ENCODE measurements at places on chromosomes 5 and 9.
A peak's percentile ranks its signal among the peaks of the same experiment; 100 is the strongest.

DNA sequence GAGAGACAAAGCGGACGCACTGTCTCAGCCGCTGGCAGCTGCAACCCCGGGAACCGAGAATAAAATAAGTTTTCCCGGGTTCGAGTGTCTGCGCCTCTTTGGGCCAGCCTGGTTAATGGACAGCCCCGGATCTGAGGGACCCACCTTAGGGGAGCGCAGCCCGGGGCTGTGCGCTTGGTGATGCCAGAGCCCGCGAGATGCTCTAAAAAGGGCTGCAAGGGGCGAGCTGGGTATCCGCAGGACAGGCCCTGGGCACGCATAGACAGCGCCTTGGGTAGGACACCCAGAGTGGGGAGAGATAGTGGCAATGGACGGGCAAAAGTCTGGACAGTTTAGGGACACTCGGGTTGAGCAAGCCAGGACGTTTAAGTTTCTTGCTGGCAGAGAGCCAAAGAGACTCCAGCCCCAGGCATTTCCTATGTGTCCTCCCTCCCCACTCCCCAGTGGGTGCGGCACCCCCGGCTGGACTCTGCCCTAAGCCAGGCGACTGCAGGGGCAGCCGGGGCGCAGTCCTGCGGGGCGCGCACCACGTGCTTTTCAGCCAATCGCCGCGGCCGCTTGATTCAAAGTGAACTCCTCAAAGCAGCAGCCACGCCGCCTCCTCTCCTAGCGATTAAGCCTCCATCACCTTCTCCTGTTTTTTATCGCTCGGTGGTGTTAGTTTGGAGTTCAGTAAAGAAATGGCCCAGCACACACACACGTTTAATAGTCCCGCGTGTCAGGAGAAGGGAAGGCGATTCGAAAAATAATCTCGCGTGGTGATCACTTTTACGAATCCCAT, 616 bp upstream of the ENC1 start:
- peak; percentile 29 for DNase-seq

GRCh38 chr5:9924614-9925013, 294.5 kb upstream of the TAS2R1 start:
- no peak for DNase-seq

DNA sequence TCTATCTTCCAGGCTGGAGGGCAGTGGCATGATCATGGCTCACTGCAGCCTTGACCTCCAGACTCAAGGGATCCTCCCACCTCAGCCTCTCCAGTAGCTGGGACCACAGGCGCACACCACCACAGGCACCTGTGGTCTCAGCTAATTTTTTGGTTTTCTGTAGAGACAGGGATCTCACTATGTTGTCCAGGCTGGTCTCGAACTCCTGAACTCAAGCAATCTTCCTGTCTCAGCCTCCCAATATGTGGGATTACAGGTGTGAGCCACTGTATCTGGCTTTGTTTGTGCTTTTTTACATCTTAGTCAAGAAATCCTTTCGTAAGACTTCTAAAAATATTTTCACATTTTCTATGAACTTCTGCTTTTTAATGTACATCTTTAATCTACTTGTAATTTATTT, 116.9 kb downstream of the DENND1A start:
- no peak for DNase-seq

DNA sequence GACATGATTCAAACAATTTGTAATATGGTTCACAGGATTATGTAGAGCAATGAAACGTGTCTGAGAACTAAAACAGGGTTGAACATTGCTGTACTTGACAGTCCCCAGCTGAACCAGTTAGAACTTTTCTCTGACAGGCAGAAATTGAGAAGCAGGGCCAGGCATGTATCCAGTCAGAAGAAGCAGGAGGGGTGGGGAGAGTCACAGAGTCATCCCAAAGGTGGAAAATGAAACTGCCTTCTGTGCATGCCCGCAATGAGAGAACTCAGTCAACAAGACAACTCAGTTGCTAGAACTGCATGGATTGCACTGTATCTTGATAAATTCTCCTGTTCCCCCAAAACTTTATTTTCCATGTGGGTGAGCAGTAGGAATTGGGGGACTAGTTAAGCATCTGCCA, 72.9 kb upstream of the PRLR start:
- no peak for DNase-seq

DNA sequence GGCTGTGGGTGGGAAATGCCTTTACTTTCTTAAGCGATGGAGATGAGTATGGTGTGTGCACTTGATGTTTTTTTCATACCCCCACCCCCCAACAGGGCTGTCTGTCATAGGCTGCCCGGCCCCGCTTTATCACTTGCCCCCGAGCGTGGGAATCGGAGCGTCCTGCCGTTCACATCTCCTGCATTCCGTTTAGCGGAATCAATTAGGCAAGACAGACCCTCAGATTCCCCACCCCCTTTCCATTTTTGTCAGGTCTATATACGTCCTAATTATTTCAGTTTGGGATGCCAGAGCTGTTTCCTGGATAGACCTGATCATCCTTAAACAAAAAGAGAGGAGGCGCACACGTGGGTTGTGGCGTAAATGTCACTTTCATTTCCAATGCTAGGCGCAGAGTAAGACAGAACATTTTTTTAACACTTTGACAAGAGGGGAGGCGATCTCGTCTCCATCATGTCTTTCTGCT, 217.2 kb downstream of the MEF2C start:
- DNase-seq = no peak

DNA sequence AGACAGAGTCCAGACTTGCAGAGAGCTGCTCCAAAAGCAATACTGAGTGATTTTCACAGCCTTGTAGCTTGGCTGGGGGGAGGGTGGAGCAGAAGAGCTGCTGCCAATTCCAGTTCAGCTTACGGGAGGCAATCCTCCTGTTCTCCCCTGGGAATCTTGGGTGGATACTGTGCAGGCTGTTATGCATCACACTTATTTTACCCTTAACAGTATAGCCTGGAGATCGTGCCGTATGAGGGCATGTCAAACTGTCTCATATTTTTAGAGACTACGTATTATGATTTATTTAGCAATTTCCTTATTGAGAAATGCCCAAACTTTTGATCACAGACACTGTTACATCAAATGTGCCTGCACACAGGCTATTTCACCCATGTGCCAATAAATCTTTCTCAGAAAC, 85.2 kb downstream of the BASP1 start:
- DNase-seq = no peak

DNA sequence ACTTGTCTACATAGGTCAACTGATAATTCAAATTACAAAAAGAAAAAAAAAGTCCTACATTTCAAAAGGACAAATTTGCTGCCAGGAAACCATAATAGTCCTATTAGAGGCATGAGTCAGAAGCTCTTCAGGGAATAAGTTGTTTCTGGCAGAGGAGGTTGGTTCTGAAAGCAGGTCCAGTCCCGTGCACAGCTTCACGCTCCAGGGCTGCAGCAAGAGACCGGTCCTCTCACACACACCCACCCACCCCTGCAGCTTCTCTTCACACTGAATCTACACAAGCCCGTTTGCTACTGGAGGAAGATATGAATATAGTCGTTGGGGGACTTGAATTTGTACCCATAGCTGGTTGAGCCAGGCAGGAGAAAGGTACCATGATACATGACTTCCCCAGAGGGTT, 36.9 kb upstream of the SLC1A3 start:
- no peak for DNase-seq

- no peak for DNase-seq
Observed at GRCh38 chr5:153168241-153168640, 322.2 kb upstream of the GRIA1 start.

GRCh38 chr5:133450286-133450685, 162.1 kb downstream of the FSTL4 start:
- no peak for DNase-seq

- DNase-seq = no peak
Observed at GRCh38 chr5:42492974-42493373, 69.7 kb downstream of the GHR start.

GRCh38 chr5:72046106-72046505, 61.2 kb upstream of the MAP1B start:
- no peak for DNase-seq

- no peak for DNase-seq
Observed at GRCh38 chr5:103668281-103668680, 105.7 kb upstream of the NUDT12 start.

DNA sequence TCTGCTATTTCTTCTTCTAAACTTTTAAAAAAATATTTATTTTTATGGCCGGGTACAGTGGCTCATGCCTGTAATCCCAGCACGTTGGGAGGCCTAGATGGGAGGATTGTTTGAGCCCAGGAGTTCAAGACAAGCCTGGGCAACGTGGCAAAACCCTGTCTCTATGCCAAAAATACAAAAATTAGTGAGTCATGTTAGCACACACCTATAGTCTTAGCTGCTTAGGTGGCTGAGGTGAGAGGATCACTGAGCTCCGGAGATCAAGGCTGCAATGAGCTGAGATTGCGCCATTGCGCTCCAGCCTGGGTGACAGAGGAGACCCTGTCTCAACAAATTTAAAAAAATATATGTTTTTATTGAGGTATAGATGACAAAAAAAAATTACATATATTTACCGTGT, 5.6 kb downstream of the AP3S1 start:
- no peak for DNase-seq

DNA sequence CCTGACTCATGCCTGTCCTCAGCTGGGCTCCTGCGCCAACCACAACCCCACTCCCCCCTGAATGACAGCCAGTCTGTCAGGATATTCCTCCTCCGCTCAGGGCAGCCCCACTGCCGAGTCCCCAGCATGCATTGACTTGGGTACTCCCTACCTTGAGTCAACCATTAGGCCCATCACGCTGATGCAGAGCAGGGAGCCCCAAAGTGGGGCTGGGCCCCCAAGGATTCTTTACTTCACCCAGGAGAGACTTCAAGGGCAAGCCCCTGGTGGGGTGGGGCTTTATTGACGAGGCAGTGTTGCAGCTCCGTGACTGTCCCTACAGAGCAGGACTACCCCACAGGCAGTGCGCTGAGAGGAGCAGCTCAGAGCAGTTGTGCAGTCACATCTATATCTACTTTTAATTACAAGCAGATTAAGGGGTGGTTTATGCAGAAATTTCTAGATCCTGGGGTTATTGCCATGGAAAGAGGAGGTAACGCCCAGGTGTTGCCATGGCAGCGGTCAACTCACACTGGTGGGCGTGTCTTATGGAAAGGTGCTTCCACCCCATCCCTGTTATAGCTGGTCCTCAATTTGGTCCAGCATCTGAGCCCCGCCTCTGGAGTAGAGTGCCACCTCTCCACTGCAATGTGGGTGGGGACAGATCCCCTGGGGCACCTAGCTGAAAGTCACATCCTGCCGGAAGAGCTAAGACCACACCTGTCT, 32.1 kb upstream of the FCN1 start:
- DNase-seq = no peak
